ENCODE measurements at places on chromosomes 7 and 10.
A peak's percentile ranks its signal among the peaks of the same experiment; 100 is the strongest.

DNA sequence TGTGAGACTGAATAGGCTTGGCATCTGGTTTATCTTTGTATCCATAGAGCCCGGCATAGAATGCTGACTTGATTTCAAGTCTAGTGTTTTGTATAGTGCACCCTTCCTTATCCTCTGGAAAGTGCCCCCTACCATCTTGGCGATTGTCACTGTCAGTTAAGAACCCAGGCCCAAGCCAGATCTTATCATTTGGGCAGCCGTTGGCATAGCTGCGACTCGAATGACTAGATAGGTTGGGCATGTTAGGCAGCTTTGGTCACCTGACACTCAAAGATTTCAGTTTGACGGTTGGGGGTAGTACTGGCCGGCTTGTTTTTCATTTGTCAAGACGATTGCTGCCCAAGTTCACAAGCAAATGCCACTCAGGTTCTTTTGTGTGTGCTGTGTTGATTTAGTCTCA lies 6.6 kb downstream of the NIPSNAP2 start:
- DNase-seq = no peak

GRCh38 chr7:74454021-74454924 lies 567 bp downstream of the GTF2IRD1 start:
- no peak for DNase-seq

DNA sequence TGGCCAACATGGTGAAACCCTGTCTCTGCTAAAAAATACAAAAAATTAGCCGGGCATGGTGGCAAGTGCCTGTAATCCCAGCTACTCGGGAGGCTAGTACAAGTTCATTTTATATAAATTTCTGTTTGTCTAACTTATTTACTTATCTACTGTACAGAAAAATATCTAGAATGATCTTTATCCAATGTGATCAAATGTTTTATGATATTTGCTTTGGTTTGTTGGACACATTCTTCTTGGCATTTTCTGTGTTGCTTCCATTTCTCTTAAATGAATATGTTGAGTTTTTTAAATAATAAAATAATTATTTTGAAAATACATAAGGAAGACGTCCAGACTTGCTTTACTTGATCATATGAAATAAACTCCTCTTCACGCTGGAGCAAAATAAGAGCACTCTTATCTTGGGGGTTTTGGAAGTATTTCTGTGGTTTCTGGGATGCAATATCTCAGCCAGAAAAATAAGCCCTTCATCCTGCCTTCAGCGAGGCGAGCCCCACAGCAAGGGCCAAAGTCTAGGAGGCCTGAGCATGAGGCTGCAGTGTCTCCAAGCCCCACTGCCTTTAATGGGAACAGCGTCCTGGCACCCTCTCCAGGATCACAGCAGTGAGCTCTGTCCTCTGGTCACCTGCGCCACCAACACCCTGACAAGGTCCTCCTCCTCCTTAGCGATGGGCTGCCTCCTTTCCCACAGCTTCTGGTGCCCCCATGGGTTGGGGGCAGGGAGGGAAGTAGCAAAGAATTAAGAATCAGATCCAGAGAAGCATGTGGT lies 480.2 kb downstream of the KCNMA1 start:
- DNase-seq = no peak

- DNase-seq = no peak
Observed at GRCh38 chr10:31656851-31657433, 271.7 kb downstream of the ARHGAP12 start.

DNA sequence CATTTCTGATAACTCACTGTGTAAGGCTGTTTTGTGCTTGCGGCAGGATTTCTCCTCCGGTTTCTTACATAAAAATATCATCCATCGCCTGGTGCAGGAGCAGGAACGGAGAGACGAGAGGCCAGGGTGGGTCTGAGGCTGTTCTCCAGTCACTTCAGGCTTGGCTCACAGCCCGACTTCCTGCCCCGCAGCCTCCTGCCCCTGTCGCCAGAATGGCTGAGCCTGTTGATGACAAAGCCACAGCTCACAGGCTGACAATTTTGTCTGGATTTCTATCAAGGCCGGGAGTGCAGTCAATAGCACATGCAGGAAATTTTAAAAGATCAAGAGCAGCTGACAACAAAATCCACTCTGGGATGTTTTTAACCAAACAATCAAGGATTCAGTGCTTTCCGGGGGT lies 229.7 kb upstream of the ZNF32 start:
- DNase-seq = no peak

GRCh38 chr10:4683137-4683536 lies 142.9 kb upstream of the AKR1E2 start:
- no peak for DNase-seq

DNA sequence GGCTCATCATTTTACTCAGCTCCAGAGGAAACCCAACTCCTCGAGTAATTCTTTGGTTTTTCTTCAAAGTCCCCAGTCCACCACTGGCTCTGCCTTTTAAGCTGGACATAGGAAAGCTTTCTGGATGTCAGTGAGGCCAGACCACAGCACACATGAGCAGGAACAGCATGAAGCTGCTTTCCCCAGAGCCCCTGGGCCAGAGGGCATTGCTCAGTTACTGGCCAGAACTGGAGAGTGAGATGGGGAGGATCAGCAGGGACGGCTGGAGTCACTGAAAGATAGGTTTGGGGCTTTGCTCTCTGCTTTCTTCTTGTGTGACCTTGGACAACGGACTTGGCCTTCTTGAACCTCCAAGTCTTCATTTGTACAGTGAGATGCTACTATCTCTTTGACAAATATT lies 43.1 kb downstream of the PARP12 start:
- DNase-seq = no peak

GRCh38 chr7:24723178-24723530 lies 34.1 kb downstream of the GSDME start:
- DNase-seq = no peak

- DNase-seq = peak; percentile 74
Observed at GRCh38 chr10:3781468-3782145, 3.4 kb downstream of the KLF6 start.

- DNase-seq = no peak
Observed at GRCh38 chr7:6153646-6154541, 118.5 kb downstream of the CYTH3 start.

DNA sequence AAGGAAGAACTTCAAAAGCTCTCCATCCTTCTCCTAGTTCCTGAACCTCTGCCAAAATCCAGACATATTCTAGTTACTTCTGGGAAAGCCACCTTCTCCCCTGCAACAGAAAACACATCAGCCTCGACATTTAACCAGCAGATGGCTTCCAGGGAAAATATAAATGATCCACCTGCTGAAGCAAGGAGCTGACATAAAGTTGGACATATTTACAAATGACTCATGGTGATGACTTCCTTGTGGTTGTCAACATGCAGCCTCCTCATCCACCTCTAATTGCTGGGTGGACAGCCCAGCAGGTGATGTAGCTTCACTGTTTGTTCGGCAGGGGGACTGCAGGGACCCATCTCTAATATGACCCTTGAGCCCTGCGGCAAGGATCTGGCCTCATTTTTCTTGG lies 266.0 kb downstream of the C7orf25 start:
- no peak for DNase-seq

DNA sequence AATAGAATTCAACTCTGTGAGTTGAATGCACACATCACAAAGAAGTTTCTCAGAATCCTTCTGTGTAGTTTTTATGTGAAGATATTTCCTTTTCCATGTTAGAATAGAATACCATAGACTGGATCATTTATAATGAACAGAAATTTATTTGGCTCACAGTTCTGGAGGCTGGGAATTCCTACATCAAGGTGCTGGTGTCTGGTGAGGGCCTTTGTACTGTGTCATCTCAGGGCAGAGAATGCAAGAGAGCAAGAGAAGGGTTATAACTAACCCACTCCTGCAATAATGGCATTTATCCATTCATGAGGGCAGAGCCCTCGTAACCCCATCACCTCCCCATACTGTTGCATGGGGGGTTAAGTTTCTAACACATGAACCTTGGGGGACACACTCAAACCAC lies 18.4 kb upstream of the DIP2C start:
- no peak for DNase-seq

- DNase-seq = no peak
Observed at GRCh38 chr7:95219721-95220120, 104.6 kb downstream of the PON1 start.

GRCh38 chr10:29811751-29812427 lies 177.1 kb upstream of the SVIL start:
- DNase-seq = no peak

DNA sequence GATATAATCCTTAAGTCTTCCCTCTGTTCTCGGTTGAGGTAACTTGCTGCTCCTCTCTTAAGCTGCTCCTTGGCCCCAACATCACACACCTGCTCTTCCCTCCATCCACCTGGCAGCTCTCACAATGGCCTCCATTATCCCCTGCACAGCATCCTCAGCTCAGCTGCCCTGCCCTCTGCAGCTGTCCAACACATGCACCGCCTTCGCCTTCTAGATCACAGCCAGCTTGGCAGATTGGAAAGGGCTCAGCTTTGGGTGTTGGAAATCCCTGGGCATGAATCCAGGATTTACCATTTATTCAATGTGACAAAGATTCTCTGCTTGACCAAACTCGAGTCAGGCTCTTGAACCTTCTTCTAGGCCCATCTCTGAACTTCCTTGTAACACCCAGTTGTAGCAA lies 20.6 kb downstream of the RGR start:
- DNase-seq = no peak

DNA sequence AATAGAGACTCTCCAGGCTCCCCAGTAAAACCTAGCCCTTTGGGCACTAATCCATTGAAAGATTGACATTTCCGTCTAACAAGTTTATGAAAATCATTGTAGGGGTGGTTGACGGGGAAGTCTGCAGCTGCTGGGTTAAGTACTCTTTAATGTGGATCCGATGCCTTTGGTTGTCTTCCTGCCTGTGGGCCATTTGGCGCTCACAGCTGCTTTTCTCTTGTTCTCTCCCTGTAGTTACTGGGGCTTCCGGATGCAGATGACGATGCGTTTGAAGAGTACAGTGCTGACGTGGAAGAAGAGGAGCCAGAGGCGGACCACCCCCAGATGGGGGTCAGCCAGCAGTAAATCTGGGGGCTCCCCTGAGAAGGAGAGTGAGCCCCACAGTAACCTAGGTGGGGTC lies 22.4 kb downstream of the MTURN start:
- no peak for DNase-seq

DNA sequence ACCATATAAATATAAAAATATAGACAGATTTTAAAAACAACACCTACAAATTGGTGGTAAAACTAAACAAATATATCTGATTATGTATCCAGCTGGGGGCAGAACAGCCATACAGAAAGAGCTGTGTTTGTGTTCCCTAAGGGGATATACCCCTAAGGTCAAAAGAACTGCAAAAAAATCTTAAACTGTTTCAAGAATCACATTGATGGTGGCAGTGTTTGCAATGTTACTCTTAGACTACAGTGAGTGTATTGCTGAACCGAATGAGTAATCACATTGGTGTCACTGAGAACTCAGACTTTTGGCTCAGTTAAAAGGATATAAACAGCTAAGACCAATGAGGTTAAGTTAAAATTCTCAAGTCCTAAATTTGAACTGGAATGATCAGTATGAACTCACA lies 27.1 kb upstream of the PTPRN2 start:
- DNase-seq = no peak

DNA sequence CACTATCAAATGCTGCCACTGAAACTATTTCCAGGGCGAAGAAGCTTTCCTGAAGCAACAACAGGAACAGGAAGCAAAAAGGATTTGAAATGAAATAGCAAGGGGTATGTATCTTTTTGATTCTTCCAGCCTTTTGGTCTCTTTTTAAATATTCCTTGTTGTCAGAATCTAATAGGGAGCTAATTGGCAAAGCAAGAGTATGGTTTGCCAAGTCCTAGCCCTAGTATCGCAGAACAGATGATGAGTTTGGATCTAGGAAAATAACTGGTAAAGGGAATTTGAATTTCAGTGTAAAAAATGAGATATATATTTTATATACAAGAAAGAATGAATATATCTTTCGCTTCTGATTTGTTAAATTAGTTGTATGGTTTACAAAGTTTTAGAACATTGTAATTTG lies 252.5 kb downstream of the ANKRD7 start:
- DNase-seq = no peak

DNA sequence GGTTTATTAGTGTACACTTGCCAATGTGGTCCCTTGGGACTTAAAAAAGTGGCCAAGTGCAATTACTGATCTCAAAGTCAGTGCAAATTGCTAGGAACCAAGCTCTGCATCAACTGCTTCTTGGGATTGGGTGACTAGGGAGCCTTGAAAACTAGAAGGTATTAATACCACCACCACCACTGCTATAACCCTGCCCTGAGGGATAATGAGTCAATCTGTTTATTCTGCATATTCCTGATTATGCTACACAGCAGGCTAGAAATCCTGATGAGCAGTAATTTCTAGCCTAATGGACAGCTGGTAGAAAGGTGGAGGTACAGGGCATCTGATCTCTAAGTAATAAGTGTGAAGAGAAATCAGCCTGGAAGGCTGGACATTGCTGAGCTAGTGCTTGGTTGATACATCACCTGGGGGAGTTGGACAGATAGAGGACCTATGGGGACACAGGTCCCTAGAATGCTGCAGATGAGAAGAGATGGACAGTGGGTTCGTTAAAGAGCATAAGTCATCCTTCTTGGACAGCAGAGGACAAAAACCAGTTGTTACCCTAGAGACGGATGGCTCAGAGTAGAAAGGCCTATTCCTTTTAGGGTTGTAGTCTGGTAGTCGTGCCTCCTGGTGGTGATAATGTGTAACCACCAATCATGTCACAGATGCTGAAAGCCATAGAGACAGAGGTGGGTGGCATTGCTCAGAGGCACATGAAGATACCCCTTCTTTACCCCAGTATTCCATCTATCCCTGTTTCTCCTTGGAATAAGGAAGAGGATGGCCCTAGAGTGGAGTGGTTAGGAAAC lies 554.8 kb downstream of the SORCS1 start:
- no peak for DNase-seq
